ENCODE measurements at places on chromosomes 2 and 18.
A peak's percentile ranks its signal among the peaks of the same experiment; 100 is the strongest.

DNA sequence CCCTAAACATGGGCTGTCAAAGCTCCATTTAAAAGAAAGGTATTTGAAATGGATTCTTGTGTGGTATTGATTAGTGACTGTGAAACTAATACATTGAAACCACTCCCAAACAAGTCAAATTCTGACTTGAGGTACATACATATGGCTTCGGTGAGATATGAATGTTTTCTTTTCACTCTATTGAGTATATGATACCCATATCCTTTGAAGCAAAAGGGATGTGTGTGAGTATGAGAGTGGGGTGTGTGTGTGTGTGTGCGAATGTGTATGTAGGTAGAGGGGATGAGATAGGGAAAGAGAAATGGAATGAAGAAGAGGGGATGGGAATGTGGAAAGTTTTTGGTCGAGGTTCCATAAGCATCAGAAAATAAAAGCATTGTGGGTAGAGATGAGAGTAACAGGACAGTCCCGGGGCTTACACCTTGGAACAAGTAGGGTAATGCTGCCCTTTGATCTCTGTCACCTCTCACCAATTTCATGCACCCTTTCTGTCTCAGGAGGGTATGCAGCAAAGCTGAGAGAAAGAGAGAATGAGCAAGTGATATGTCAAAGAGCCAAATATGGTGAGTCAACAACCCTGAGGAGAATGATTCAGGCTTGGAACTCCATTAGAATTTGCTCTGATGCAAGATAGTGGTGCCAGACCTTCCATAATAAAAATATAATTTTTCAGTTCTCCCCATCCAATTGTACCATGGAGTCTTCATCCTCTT, 64.0 kb upstream of the ZEB2 start:
- DNase-seq: peak; percentile 48

GRCh38 chr2:137991078-137991477, 26.8 kb downstream of the HNMT start:
- no peak for DNase-seq

DNA sequence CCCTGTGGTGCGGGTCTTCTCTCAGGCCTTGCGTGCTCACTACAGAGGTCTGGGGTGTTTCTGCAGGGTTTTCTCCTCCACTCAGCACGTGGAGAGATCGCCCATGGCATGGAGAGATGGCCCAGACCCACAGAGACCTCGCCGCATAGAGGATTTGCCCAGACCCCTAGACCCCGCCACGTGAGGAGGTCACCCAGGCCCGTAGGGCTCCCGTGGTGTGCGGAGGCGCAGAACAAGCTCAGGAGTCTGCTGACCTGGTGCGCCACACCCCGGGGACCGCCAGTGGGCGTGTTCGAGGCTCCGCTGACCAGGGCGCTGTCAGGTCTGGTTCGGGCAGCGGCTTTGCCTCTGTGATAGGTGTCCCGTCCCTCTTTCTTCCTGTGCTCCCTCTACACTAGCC, 64.5 kb downstream of the ADI1 start:
- no peak for DNase-seq

DNA sequence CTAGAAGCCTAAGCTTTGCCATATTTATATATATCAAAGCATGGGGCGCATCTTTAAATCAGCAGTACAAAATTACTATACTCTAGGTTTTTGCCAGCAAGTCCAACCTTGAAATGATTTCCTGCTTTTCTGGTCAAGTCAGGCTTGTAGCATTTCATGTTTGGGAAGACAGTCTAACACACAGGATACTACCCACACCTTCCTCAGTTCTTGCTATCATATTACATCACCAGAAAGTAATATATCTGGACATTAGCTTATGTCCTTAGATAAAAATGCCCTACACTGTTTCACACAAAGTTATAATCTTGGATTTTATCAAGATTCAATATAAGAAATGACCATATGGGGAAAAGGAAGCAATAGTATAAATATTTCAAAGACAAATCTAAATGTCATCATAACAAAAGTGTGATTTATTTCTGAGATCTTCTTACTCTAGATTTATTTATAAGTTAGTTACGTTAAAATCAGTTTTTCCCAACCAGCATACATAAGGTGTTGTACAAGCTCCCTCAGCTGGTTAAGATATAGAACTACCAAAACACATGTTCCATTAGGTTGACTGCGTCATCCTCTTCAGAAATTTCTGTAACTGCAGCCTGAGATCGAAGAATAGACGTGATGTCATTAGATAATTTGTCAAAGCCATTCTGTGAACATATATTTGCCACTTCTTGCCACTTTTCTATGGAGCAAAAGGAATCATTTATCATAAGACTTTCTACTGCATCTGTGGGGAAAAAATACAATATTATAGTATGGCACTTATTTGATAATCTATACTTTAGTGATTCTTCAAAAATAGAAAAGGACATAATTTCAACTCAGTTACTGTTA, 56.6 kb downstream of the CLHC1 start:
- DNase-seq: peak; percentile 73

GRCh38 chr2:1552611-1553010, 139.3 kb downstream of the TPO start:
- no peak for DNase-seq

DNA sequence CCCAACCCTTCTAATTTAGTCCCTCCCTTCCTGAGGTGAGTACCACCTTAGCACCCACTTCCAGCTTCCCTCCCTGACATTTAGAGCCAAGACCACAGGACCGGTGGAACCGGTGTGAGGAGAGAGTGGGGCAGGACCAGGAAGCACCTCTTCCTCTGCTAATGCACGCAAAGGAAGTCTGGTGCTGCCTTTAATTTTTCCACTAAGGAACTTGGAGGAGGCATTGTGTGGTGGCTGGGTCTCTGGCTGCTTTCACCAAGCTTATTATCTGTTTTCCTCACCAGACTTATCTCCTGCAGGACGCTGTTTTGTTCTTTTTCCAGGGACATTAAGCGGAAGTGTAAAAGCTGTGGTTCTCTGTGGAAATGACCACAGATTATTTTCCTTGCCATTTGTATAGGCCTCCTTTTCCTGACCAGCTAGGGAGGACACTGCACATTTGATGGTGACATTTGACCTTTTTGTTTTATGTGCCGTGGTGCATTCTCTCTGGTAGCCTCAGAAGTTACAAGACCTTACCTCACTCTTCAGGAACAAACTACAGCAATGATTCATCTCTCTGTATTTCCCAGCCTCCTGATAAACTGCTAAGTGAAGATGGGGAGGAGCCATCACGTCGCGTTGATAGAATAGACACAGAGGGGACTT, 39.8 kb upstream of the SPTBN1 start:
- DNase-seq: no peak

DNA sequence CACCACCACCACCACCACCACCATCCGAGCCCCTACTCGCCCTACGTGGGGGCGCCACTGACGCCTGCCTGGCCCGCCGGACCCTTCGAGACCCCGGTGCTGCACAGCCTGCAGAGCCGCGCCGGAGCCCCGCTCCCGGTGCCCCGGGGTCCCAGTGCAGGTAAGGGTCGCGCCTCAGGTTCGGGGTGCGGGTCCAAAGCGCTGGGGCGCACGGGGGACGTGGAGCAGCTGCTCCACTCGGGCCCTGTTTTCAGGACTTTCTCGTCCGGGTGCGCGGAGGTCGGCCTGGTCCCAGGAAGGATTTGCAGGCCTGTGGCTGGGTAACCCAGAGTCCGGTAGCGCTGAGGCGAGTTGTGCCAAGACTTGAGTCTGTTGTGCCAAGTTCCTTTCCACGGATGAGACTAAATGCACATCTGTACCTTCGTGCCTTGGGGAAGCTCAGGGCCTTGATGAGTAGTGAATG, 2.8 kb downstream of the GATA6 start:
- DNase-seq: no peak

GRCh38 chr2:143514413-143514812, 385.2 kb downstream of the ARHGAP15 start:
- no peak for DNase-seq

DNA sequence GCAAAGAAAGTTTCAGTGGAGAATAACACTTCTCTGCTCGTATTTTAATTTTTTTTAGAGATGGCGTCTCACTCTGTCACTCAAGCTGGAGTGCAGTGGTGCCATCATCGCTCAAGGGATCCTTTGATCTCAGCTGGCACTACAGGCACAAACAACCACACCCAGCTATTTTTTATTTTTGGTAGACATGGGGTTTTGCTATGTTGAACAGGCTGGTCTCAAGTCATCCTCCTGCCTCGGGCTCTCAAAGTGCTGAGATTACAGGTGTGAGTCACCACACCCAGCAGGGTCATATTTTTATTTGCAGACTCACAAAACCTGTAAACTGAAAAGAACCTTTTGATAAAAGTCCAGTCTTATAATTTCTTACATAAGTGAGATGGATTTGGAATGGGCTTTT, 2.6 kb downstream of the TRAK2 start:
- DNase-seq: no peak

GRCh38 chr2:143891879-143892308, 628.0 kb downstream of the ZEB2 start:
- no peak for DNase-seq

GRCh38 chr2:41933585-41934320, 114.1 kb upstream of the PKDCC start:
- DNase-seq: peak; percentile 60

DNA sequence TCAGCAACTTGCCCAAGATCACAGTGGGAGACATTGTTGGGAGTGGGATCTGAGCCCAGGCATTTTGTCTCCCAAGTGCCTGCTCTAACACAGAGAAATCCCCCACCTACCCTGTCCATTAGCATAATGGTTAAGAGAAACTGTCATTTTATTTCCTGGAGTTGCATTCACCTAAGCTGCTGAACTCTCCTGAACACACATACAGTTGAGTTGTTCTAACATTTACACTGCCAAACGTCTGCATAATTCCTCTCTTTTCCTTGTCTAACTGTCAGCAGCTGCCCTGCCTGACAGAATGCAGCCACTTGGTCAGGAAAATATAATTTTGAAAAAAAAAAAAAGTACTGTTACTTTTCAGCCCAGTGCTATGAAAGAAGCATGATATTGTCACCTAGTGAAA, 396.3 kb upstream of the PIK3C3 start:
- no peak for DNase-seq

GRCh38 chr2:116467243-116467642, 1347.2 kb upstream of the DDX18 start:
- no peak for DNase-seq

- DNase-seq: no peak
Observed at GRCh38 chr2:4903656-4904348, 788.4 kb upstream of the SOX11 start.

GRCh38 chr2:174166261-174166660, 82.1 kb downstream of the OLA1 start:
- no peak for DNase-seq

- no peak for DNase-seq
Observed at GRCh38 chr2:82412021-82412420, 2047.1 kb downstream of the SUCLG1 start.

GRCh38 chr18:56298935-56299334, 339.5 kb downstream of the TXNL1 start:
- DNase-seq: peak; percentile 21

DNA sequence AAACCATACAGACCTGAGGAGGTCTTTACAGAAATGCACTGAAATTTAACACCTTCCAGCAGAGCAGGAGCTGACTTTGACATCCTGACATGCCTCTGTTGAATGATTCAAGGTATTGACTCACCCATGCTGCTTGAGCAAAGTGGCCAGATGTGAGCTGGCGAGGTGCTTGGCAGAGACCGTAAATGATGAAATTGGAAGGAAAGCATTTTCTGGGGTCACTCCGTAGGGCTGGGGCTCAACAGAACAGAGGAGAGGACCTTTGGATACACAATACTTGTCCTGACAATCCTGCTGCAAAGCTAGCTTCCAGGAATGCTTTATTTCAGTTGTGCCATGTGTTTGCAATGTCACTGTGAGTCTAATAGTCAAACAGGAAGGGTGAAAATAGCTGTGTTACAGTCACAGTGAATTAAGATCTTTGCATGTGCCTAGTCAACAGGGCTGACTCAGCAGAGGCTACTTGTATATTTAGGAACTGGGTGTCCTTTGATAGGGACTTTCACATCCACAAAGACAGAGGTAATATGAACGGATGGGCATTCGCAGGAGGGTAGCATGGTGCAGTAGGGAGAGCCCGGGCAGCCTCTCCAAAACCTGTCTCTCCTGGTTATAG, 31.6 kb upstream of the NCK2 start:
- DNase-seq: peak; percentile 74

DNA sequence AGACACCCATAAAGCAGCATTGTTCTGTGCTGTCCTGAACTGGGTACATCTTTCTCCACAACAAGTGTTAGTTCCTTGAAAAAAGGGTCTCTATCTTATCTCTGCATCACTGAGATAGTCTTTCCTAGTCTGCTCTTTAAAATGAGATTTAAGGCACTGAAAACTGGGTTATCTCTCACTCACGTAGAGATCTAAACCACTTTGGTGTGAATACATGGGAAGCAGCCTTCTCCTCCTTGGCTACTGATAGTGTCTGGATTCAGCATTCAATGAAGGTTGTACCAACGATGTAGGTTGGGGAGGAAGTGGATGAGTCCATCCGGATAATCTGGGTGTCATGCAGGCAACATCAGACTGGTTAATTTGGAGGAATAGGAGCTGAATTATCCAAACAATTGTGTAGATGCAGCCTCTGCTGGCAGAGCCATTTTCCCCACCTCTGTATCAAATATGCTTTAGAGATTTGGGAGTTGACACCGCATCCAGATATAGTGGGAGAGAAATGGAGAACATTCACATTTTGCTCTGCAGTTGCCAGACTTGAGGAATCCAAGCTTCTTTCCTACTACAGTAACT, 15.9 kb upstream of the SIX3 start:
- no peak for DNase-seq

- DNase-seq: no peak
Observed at GRCh38 chr2:60316381-60317033, 236.9 kb downstream of the BCL11A start.

DNA sequence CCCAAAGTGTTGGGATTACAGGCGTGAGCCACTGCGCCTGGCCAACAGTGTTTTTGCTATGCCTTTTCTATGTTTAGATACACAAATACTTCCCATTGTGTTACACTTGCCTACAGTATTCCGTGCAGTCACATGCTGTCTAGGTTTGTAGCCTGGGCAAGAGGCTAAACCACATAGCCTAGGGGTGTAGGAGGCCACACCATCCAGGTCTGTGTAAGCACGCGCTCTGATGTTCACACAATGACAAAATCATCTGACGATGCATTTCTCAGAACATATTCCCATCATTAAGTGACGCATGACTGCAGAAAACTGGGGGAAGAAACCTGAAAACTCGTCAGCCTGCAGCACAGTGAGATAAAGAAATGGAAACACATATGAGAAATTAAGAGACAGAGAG, 46.1 kb upstream of the TWIST2 start:
- no peak for DNase-seq

GRCh38 chr2:13543550-13543949, 826.8 kb downstream of the TRIB2 start:
- no peak for DNase-seq

GRCh38 chr2:30758191-30758651, 49.0 kb downstream of the CAPN13 start:
- DNase-seq: no peak

- no peak for DNase-seq
Observed at GRCh38 chr18:76396792-76397191, 98.2 kb downstream of the ZNF516 start.

DNA sequence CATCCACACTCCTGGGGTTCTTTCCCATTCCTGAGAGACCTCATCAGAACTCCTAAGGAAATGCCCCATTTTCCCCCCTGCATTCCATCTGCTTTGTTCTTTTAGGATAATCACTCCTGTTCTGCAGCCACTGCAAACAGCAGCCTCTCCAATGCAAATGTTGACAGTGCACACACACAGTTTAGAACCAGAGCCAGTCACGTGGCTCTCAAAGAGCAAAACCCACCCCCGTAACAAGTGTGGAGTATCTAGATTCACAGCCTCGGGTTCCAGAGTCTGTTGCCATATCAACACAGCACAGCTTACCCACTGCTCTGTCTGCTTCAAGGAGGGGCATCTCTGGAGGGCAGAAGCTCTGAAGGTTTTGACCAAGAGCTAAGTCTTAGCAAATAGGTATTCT, 180.0 kb downstream of the NAPG start:
- DNase-seq: no peak

Data from RWPE1 (cell line).